ENCODE measurements at places on chromosomes 1 and 21.

- DNase-seq: peak; percentile 12
These were observed 30.6 kb upstream of the CTPS1 start for GRCh38 chr1:40948741-40949443.

DNA sequence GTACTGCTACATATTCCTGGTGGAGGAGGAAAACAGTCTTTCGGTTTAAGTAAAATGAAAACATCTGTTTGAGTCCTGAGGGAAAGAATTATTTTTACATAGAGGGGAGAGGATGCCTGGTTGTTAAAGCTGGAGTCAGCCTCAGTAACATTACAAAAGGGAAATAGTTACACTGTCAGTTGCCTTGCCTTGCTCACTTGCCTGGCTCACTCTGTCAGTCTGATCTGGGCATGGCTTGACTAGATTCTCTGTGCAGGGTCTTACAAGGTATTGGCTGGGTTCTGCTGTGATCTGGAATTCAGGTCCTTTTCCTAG, 8.4 kb upstream of the UBE2U start:
- DNase-seq: no peak

- peak; percentile 28 for DNase-seq
These were observed 543 bp upstream of the EPHB2 start for GRCh38 chr1:22709891-22710700.

- no peak for DNase-seq
These were observed 12.9 kb upstream of the STUM start for GRCh38 chr1:226535666-226536065.

DNA sequence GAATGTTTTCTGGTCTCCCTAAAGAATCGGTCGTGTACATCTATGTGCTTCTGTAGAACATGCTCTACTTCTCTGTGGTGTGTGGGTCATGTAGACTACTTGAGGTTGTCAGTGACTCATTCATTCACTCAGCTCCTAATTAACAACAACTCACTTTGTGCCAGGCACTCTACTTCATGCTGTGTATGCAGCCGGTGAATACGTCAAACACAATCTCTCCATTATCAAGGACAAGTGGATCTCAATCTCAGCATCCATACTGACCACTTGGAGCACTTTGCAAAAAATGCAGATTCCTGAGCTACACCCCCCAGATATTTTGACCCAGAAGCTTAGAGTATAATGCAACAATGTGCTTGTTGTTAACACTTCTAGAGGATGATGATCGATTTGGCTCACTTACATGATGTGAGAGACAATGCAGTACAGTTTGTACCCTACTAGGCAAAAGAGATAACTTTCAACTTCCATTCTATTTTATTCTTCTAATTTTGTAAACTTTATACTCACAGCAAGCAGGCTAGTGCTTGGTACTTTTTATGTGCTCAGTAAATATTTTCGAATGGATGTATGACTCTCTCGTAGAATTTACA, 508.6 kb upstream of the ADAMTS5 start:
- no peak for DNase-seq

- DNase-seq: no peak
These were observed 90.6 kb upstream of the KCNJ15 start for GRCh38 chr21:38166173-38166535.

- no peak for DNase-seq
These were observed 27.5 kb downstream of the CTH start for GRCh38 chr1:70438529-70438928.

Measured in stimulated activated CD4-positive, alpha-beta T cell treated with anti-CD3 and anti-CD28 coated beads, Interleukin-15, amount 100 ng/mL, for 1 hour (primary cell).